ENCODE measurements at places on chromosomes 2 and 18. TPM values are rescaled to one million over a fixed set of nuclear protein-coding genes. Genes with fewer than 3 reads are reported as not detected.

EVA1A gene
- not detected for total RNA-seq

SNRNP27 gene
- 105 TPM for total RNA-seq

- H3K27me3 ChIP-seq, result no peaks in the 10 kb centered on the region
- no peak for DNase-seq
- H3K36me3 ChIP-seq, result no peaks in the 10 kb centered on the region
- H3K27ac ChIP-seq, result no peak overlapping the region
Measured at GRCh38 chr2:249538-250042, 14.2 kb downstream of the SH3YL1 start.

- no peaks in the 10 kb centered on the region for H3K27me3 ChIP-seq
- DNase-seq, result no peak
- no peaks in the 10 kb centered on the region for H3K4me1 ChIP-seq
- no peaks in the 10 kb centered on the region for H3K36me3 ChIP-seq
- H3K4me3 ChIP-seq, result no peak overlapping the region
Measured at GRCh38 chr2:123380370-123380935, 644.6 kb upstream of the CNTNAP5 start.

CLASP1 gene
- 53.0 TPM for total RNA-seq

DNA sequence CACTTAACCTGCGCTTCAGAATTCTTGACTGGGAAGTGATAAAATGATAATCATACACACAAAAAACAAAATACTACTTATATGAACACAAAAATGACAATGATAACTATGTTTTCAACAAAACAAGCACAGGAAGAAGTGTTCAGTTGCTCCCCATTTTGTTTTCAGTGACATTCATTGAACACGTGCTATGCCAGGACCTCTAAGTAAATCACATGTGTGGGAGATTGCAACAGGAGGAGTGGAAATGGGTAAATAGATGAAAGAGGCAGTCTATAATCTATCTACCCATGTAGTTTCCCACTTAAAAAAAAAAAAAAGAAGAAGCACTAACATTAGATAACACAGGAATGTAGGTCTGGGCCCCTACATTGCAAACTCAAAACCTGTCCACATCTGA, 183.5 kb upstream of the HNRNPA3 start:
- H3K4me3 ChIP-seq, result no peak overlapping the region
- peaks cover 7% of the 10 kb centered on the region for H3K27me3 ChIP-seq
- H3K36me3 ChIP-seq, result no peaks in the 10 kb centered on the region
- no peaks in the 10 kb centered on the region for H3K4me1 ChIP-seq

GRCh38 chr2:196592911-196593881, 46.3 kb upstream of the CCDC150 start:
- H3K27me3 ChIP-seq, result no peaks in the 10 kb centered on the region
- peak within 1 kb of the TSS; percentile 43 for H3K27ac ChIP-seq
- no peaks in the 10 kb centered on the region for H3K36me3 ChIP-seq
- DNase-seq, result peak; percentile 70

DNA sequence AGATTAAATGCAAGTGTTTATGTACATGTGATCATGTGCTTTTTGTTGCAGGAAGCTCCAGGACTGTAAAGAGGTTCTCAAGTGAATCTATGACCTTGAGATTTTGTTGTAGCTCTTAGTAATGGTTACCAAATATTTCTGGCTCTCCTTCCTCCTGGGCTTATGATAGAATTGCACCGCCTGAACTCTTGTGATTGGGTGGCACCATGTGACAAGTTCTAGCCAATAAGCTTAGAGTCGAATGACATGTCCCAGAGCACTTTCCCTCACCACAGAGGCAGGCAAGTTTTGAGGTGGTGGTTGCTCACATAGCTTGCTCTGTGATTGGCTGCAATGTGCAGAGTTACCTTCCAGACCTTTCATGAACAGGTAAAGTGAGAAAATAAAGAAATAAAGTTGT, 8.9 kb upstream of the SCG2 start:
- H3K27ac ChIP-seq, result no peak overlapping the region
- no peaks in the 10 kb centered on the region for H3K36me3 ChIP-seq
- no peaks in the 10 kb centered on the region for H3K27me3 ChIP-seq
- H3K4me3 ChIP-seq, result no peak overlapping the region
- no peaks in the 10 kb centered on the region for H3K4me1 ChIP-seq

GRCh38 chr18:79211844-79212243, 142.7 kb downstream of the ATP9B start:
- H3K27ac ChIP-seq, result no peak overlapping the region
- no peaks in the 10 kb centered on the region for H3K27me3 ChIP-seq
- H3K4me1 ChIP-seq, result no peaks in the 10 kb centered on the region
- no peak overlapping the region for H3K4me3 ChIP-seq

DNA sequence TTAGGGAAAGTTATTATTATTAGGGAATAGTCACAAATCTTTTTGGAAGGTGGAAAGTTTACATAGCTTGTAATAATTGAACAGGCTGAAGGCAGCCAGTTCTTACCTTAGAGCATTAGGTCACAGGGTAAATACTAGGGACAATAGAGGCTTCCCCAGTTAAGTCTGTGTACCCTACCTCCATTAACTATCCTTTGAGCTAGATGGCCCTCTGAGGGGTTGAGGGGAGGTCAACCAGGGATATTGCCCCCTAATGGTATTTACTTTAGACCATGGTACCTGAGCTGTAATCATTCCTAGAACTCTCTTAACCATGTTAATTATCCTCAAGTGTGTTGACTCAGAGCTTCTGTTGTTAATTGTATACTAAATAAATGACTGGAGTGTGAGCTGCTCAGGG, 120.5 kb upstream of the SCN7A start:
- no peaks in the 10 kb centered on the region for H3K27me3 ChIP-seq
- H3K4me1 ChIP-seq, result 0 out of 2 replicates have a peak, but pooled peaks cover 3% of the 10 kb centered on the region
- H3K4me3 ChIP-seq, result no peak overlapping the region
- no peak for DNase-seq

GRCh38 chr18:3305933-3306332, 44.0 kb downstream of the MYL12B start:
- no peak overlapping the region for H3K4me3 ChIP-seq
- peaks cover 4% of the 10 kb centered on the region for H3K4me1 ChIP-seq
- no peaks in the 10 kb centered on the region for H3K27me3 ChIP-seq
- no peak overlapping the region for H3K27ac ChIP-seq
- no peaks in the 10 kb centered on the region for H3K36me3 ChIP-seq

DNA sequence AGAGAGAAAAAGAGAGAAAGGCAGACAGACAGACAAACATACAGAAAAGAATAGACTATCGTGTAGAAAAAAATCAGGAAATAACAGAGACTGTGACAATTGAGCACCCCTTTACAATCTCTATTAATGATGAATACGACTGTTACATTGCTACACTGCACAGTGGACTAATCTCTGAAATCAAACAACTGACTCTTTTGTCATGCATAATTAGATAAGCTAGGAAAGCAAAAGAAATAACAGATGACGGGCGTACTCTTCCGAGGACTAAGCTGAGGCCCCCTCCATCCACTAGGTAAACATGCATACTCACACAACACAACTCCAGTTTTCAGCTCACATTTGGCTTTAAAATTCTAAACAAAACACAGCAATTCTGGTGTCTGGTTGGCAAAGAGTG, 267.0 kb downstream of the NOL4 start:
- no peaks in the 10 kb centered on the region for H3K27me3 ChIP-seq
- H3K36me3 ChIP-seq, result no peaks in the 10 kb centered on the region
- DNase-seq, result no peak
- H3K4me3 ChIP-seq, result no peak overlapping the region
- H3K27ac ChIP-seq, result no peak overlapping the region

DNA sequence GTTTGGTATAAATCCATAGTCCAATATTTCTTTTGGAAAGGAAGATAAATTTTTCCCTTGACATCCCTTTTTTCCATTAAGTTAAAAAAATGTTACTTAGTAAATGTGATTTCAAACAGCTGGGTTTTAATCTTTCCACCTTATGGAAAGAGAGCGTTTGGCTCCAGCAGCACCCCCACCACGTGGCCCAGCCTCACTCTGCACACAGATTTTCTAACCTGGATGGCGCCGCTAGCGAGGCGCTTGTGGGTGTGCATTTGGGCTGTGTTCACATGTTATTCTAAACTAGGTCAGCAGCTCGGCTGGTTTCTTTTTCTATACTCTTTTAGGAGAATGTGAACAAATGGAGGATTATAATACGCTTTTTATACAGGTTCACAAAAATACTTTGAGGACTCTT, 218.0 kb downstream of the LDLRAD4 start:
- no peak for DNase-seq
- no peaks in the 10 kb centered on the region for H3K27me3 ChIP-seq
- no peak overlapping the region for H3K27ac ChIP-seq
- no peak overlapping the region for H3K4me3 ChIP-seq
- H3K4me1 ChIP-seq, result no peaks in the 10 kb centered on the region

GRCh38 chr2:14910654-14911053, 278.1 kb downstream of the LRATD1 start:
- H3K27me3 ChIP-seq, result no peaks in the 10 kb centered on the region
- no peak overlapping the region for H3K27ac ChIP-seq
- no peaks in the 10 kb centered on the region for H3K36me3 ChIP-seq
- no peaks in the 10 kb centered on the region for H3K4me1 ChIP-seq

DNA sequence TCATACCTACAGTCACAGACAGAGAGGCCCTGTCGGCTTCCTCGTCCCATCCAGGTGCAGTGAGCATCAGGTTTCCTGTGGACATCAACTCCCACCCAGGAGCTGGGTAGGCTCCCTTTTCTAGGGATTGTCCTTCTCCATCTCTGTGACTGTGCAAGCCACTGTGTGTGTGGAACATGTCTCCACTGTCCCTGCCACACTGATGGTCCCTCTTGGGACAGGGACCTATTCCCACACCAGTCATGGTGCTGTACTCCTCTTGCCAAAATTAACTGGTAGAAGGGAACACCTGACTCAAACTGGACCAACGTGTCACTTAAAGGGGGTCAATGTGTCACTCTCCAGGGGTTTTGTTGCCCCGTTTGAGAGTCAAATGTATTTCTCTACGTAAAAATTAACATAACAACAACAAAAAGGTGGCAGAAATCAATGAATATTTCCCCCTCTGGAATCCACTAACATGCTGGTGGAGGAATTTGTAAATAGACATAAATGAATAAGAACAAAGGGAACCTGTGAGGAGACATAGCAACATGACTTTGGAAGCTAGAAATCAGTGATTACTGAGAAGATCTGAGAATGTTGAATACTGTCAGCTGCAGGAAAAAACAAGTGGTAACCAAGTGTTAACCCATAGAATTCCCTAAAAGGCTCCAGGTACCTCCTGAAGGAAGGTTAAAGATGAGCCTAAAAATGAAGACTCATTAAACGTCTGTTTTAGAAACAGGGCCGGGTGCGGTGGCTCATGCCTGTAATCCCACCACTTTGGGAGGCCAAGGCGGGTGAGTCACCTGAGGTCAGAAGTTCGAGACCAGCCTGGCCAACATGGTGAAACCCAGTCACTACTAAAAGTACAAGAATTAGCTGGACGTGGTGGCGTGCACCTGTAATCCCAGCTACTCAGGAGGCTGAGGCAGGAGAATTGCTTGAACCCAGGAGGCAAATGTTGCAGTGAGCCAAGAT, 40.4 kb downstream of the SH2D6 start:
- H3K4me1 ChIP-seq, result no peaks in the 10 kb centered on the region
- H3K27me3 ChIP-seq, result no peaks in the 10 kb centered on the region
- H3K27ac ChIP-seq, result no peak overlapping the region

UGT1A8 gene
- not detected for total RNA-seq

- no peaks in the 10 kb centered on the region for H3K36me3 ChIP-seq
- no peaks in the 10 kb centered on the region for H3K4me1 ChIP-seq
- no peak overlapping the region for H3K27ac ChIP-seq
- no peaks in the 10 kb centered on the region for H3K27me3 ChIP-seq
Measured at GRCh38 chr2:239062743-239063142, 214.9 kb downstream of the TWIST2 start.

APCDD1 gene
- not detected for total RNA-seq

DNA sequence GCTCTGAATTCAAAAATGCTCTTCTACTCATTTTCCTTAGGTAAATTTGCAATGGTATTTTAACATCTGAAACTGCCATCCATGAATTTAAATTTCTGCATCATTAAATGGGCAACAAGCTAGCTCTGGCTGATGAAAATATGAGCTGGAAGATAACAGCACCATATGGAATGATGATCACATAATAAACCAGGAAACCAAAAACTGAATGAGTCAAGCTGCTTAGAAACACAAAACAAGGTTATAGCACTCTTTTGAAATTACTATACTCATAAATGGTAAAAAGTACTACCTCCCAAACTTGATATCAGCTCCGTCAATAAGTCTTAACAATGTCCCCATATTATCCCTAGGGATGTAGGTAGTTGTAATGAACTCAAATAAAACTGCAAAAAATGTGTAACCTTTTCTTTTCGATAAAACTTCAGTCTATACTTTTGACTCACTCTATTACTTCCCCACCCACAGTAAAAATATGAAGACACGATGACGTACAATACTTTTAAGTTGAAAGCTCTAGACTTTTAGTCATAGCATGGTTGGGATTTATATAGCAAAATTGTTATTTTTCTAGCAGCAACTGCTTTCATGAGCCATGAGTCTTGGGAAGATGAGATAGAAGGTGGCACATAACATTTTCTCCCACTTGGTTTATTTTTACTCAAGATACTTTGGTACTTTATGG, 396.7 kb downstream of the CDH2 start:
- H3K27ac ChIP-seq, result no peak overlapping the region
- no peaks in the 10 kb centered on the region for H3K4me1 ChIP-seq
- H3K27me3 ChIP-seq, result no peaks in the 10 kb centered on the region
- H3K4me3 ChIP-seq, result no peak overlapping the region
- no peaks in the 10 kb centered on the region for H3K36me3 ChIP-seq

- peak; percentile 50 for DNase-seq
- H3K4me3 ChIP-seq, result no peak overlapping the region
- H3K27ac ChIP-seq, result no peak overlapping the region
- H3K27me3 ChIP-seq, result no peaks in the 10 kb centered on the region
Measured at GRCh38 chr2:112173646-112174319, 35.6 kb downstream of the FBLN7 start.

RGPD6 gene
- total RNA-seq, result 32.2 TPM
